ENCODE measurements at places on chromosomes 16 and 17. TPM values are rescaled to one million over a fixed set of nuclear protein-coding genes. Genes with fewer than 3 reads are reported as not detected.

DNA sequence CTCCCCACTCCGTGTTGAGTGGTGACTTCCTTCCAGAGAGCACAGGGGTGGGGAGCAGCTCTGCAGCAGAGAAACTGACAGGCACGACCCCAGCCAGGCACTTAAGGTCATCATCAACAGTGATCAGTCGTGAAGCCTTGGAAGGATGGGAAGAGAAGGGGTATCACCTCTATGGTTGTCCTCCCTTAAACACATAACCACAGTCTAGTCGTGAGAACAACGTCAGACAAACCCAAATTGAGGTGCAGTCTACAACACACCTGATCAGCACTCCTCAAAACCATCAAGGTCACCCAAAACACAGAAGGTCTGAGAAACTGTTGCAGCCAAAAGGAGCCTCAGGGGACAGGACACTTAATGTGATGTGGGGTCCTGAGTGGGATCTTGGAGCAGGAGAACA lies 68.3 kb downstream of the MPRIP start:
- DNase-seq: no peak

Gene RPRML
- total RNA-seq: not detected

Gene EME1
- total RNA-seq: 0.33 TPM

- DNase-seq: no peak
Observed at GRCh38 chr17:74607221-74607620, 15.1 kb upstream of the CD300LD start.

DNA sequence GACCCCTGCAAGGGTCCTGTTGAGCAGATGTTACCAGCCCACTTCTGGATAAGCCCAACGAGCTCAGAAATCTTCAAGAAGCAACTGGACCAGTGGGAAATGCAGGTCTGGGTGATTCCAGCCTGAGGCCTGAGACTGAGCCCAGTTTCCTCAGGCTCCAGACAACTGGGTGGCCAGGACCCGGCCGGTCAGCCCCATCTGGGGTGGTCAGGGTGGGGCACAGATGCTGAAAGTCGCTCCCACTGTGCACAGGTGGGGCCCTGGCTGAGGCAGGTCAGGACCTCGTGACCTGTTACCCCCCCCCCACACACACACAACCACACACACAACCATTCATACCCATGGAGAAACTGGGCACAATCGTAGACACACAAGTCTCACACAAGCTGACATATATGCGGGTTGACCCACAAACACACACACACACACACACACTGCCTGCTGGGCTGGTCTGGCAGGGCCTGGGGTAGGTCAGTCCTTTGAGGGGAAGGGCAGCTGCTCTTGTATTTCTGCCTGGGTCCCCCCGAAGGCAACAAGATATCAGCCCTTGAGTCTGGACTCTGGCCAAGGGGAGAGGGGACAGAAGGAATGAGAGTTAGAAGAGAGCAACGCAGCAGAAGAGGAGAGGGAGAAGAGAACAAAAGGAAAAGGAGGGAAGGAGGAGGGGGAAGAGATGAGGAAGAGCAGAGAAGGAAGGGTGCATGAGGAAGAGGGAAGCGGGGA lies 99.0 kb upstream of the CDH5 start:
- peak; percentile 50 for DNase-seq

- no peak for DNase-seq
Observed at GRCh38 chr16:88379694-88380040, 3.1 kb upstream of the ZNF469 start.

DNA sequence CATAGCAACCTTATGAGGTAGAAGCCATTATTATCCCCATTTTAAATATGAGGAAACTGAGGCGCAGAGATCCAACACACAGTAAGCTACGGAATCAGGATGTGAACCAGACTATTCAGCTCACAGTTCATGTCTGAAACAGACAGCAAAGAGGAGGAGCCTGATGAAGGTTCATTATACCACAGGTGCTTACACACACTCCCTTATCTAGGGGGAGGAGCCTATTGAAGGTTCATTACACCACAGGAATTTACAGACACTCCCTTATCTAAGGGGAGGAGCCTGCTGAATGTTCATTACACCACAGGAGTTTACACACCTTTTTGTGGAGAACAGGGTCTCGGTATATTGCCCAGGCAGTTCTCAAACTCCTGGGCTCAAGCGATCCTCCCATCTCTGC lies 21.9 kb downstream of the C16orf95 start:
- no peak for DNase-seq

Gene UBALD1
- total RNA-seq: 10.8 TPM

- no peak for DNase-seq
Observed at GRCh38 chr17:7610641-7611040, 4.1 kb downstream of the FXR2 start.

GRCh38 chr16:17481736-17482135 lies 11.0 kb upstream of the XYLT1 start:
- no peak for DNase-seq

- no peak for DNase-seq
Observed at GRCh38 chr17:80881306-80881705, 110.3 kb upstream of the CHMP6 start.

GRCh38 chr17:72336026-72336803 lies 215.4 kb downstream of the SOX9 start:
- DNase-seq: no peak

DNA sequence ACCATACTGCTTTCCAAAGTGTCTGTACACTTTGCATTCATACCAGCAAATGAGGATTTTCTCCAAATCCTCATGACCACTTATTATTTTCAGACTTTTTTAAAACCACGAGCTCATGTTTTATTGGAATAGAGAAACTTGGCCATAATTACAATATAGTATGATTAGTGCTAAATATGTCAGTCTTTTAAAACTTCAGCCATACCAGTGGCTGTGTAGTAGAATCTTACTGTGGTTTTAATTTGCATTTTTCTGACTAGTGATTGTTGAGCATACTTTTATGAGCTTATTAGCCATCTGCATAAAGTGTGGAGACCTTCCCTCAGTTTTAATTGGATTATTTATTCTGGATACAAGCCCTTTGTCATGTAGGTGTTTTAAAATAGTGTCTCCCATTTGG lies 57.8 kb downstream of the NLK start:
- DNase-seq: no peak

DNA sequence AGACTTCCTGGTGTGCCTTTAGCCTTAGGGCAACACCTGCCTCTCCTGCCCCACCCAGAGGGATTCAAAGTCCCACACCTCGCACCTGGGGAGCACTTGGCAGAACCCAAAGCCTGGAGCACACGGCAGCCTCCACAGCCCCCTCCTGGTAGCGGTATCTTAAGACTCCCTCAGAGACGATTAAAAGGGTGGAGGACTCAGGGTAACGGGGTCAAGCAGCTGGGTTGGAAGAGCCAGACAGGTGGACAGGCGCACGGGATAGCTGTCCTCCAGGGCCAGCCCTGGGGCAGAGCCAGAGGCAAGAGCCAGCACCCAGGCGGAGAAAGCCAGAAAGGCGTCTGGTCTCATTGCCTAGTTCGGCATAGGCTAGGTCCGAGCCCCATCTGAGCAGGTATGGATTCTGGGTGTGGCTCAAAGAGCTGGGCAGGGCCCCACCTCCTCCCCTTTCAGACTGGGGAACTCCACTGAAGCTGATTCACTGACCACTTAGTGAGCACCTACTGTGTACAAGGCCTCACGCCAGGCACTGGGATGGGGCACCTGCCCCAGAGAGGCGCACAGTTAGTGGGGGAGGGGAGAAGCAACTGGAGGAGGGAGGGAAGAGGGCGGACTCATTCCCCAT lies 55.0 kb upstream of the MEAK7 start:
- DNase-seq: no peak

DNA sequence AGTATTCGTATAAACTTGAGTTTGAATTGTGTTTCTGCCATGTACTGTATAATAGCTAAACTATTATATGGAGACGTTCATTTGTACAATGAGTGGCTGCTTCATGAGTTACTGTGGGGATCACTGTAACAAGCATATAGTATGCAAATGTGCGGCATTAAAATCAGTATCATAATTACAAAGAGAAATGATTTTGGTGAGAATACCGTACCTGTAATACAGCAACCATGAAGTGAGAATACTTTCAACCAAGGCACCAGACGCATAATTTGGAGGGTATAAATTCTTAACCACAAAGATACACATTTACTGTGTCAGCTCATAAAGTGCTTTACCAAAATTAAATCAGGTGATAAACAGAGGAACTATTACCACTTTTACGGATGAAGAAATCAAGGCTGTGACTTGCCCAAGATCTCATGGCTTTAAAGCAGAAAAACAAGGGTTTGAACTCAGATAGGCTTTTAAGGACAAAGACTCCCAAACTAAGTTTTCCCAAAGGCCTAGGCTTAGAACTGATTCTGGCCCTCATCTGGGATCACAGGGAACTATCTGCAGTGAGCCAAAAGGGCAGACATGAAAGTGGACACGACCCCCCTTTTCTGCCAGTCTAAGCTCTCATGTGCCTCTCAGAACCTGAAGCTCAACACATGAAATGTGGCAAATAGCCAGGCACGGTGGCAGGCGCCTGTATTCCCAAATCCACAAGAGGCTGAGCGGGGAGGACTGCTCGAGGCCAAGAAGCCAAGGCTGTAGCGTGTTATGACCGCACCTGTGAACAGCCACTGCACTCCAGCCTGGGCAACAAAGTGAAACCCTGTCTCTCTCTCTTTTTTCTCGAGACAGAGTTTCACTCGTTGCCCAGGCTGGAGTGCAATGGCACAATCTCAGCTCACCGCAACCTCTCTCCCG lies 6.4 kb downstream of the RPS15A start:
- no peak for DNase-seq

DNA sequence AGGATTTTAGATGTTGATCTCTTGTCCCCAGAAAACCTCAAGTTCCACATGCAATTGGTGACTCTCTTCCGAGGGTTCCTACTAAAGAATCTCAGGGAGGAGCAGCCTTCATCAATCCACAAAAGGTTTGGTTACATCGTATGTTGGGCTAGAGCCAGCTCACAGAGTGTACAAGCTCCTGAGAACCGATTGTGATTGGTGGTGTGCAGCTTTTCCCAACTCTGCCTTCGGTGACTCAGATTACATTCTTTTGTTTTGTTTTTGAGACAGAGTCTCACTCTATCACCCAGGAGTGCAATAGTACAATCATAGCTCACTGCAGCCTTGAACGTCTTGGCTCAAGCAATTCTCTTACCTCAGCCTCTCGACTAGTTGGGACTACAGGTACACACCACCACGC lies 172.4 kb downstream of the PMP22 start:
- no peak for DNase-seq

DNA sequence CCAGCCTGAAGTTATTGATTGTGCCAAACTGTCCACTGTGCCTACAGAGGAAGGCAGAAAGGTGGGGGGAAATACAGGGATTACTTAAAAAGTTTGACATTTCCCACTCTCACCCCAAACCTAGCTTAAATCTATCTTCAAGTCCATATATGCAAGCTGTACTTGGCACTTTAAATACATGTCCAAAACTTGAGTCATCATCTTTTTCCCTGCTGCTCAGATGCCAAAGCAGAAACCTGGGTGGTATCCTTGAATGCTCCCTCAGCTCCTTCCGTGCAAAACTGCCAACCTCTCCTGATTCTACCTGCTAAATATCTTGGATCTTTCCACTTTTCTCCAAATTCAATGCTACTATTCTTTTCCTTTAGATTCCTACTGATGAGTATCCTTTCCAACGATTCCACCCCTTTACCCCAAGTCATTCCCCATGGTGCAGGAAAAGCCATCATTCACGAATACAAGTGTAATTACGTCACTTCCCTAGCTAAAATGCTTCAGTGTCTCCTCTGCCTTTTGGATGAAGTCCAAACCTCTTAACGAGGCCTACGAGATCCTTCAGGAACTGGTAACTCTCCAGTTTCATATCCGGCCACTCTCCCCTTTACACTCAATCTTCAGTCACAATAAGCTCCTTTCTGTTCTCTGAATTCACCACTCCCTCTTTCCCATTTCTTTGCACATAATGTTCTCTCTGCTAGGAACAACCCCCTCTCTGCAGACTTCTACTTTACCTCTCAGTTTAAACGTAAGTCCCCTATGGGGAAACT lies 9.3 kb downstream of the BECN1 start:
- no peak for DNase-seq

GRCh38 chr17:13837417-13837816 lies 231.9 kb upstream of the COX10 start:
- DNase-seq: no peak

Gene PLLP
- 14.4 TPM for total RNA-seq

DNA sequence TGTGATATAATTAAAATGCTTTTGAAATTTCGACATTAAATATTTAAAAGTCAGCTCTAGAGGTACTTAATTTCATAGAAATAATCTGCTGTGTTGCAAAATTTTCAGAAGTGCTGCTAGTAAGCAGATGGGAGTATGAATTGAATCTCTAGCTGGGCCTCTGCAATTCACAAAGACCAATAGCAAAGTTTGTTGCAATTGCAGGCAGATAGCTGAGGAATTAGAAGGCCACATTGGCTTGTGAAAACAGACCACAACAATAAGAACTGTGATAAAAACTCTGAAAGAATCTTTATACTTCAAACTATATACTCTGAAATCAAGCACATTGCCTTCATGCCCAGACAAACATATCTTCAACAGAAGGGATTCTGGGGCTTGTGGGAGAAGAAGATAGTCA lies 636.3 kb upstream of the SOX9 start:
- no peak for DNase-seq

DNA sequence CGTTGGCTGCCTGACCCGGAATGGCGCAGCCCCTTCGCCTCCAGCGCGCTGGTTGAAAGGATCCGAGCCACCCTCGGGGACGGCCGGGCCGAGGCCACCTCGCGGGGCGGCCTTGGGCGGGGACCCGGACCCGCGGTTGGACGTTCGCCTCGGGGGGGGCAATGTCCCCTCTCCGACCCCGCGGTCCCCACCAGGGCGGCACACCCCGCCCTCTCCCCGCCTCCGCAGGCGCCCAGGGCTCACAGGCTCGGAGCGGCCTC lies 1.0 kb upstream of the SOX8 start:
- no peak for DNase-seq

DNA sequence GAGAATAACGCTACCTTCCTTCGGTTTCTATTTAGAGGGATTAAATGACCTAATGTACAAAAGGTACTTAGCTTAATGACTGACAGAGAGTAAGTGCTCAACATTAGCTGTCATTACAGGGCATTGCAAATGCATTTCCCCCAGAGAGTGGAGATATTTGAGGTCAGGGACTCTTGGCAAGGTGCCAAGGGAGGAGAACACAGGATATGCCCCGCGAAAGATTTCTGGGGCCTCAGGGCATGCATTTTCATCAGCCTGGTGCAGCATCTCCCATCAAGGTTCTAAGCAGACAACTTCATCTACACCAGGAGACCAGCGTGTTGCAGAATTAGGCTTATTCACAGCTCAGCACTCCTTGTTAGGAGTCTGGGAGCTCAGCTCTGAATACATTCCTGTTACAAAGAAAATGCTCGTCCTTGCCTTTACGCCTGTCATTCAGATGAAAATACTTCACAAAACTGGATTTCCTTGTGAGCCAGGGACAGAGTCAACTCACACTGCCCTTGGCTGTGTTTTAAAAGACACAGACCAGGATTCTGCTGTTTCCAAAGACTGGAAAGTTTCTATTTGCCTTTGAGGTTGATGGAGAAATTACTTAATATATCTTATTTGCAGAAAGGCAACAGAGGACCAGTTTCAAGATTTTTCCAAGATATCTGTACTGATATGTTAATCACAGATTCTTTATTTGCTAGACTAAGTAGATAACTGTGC lies 108.2 kb downstream of the VAT1L start:
- DNase-seq: no peak

- no peak for DNase-seq
Observed at GRCh38 chr16:89853306-89853993, 19.9 kb upstream of the TCF25 start.

Measured in right atrium auricular region (tissue), 2 donors.